ENCODE measurements at places on chromosomes 16 and 17.

GRCh38 chr16:49827805-49828438 lies 28.0 kb downstream of the ZNF423 start:
- peak; percentile 26 for DNase-seq

- no peak for DNase-seq
These were observed 48.3 kb downstream of the C17orf67 start for GRCh38 chr17:56785405-56785804.

GRCh38 chr16:81917375-81917774 lies 93.9 kb downstream of the SDR42E1 start:
- DNase-seq, result no peak

GRCh38 chr16:11806721-11807120 lies 9.7 kb upstream of the ZC3H7A start:
- no peak for DNase-seq

GRCh38 chr16:11833951-11834695 lies 17.2 kb downstream of the RSL1D1 start:
- DNase-seq, result peak; percentile 90

- no peak for DNase-seq
These were observed 45.6 kb downstream of the METRNL start for GRCh38 chr17:83124871-83125514.

GRCh38 chr16:5595849-5596248 lies 498.3 kb upstream of the EEF2KMT start:
- DNase-seq, result no peak
